ENCODE measurements at places on chromosomes 12 and 14.

DNA sequence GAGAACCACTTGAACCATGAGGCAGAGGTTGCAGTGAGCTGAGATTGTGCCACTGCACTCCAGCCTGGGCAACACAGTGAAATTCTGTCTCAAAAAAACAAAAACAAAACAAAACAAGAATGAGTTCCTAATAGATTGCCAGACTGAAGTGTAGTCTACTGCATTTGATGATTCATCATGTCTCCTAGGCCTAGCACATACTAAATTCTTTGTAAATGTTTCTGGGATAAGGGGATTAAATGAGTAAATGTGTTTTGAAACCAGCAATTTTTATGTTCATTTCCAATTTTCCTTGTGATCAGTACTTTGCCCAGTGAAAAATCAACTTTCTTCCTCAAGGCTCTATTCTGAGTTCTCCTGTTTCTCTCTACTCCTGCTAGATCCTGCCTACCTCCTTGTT lies 2.9 kb upstream of the DYRK2 start:
- DNase-seq, result no peak

DNA sequence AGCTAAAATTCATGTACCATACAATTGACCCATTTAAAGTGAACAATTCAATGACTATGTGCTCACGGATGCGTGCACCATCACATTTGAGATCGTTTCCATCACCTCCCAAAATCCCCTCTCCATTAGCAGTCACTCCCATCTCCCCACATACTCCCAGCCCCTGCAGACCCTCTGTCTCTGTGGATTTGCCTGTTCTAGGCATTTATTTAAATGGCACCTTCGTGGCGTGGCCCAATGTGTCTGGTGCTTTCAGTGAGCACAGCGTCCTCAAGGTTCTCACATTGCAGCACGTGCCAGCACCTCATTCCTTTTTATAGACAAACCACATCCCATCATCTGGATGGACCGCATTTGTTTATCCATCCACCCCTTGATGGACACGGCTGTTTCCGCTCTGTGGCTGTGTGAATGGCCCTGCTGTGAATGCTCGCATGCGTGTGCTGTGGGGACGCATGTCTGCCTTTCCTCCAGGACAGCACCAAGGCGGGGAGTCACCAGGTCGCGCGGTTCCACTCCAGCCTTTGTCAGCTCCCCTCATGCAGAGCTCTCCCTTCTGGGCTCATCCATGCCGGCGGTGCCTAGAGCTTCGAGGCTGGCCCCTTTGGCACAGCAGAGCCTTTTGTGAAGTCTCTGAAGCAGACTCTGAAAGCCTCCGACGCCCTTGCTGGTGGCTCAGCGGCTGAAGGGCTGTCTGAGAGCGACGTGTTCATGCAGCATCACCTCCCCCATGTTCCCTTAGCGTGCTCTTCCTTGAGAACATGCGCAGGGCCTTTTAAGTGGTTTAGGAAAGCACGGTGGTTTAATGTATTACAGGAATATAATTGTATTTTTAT lies 184.4 kb downstream of the KIF26A start:
- DNase-seq, result no peak

GRCh38 chr12:18646286-18646890 lies 91.4 kb downstream of the PLCZ1 start:
- DNase-seq, result no peak

- no peak for DNase-seq
Measured at GRCh38 chr12:112357214-112357613, 25.0 kb downstream of the HECTD4 start.

DNA sequence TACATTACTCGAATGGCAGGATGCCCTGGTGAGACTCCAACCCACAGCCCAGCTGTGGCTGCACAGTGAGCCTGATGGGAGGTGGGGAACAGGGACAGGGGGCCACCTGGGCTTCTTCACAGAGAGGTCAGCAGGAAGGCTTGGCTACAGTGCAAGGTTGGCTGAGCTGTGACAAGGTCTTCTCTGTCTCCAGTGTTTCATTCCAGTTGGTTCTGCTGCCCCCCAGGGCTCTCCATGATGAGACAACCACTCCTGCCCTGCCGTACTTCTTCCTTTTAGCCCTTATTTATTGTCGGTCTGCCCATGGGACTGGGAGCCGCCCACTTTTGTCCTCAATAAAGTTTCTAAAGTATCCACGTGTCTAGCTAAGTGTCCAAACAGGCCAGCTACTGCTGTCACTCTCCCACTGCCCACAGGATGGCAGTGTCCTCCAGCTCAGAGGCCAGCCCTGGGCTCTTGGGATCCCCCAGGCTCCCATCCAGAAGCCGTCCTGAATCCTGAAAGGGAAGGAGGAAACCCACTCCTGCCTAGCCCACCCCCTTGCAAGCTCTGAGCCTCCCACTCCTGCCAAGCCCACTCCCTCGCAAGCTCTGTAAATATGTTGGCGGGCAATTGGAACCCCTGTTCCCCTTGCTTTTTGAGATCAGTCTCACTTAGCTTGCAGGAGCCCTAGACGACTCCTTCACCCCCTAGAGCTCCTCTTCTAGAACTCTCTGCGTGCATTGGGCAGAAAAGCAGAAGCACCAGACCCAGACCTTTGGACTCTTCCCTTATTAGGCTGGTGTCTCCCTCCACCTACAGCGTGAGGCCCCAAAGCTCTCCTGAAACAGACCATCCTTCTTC lies 5.4 kb downstream of the C1QL4 start:
- no peak for DNase-seq

GRCh38 chr12:3630111-3630510 lies 122.8 kb downstream of the CRACR2A start:
- DNase-seq, result no peak

DNA sequence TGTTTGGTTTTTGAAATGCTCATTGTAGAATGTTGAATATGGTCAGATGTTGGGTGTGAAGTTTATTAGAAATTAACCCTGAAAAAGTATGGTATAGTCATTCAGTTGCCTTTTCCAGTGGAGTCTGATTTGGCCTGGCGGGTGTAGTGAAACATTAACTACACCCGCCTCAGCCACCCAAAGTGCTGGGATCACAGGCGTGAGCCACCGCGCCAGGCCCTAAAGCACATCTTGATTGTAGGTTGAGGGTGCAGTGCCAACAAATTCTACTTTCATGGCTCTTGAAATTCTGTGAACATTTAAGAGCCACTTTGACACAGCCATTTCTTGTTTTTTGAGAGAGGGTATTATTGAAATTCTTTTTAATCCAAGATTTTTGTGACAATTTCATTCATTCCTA lies 624.9 kb downstream of the DIO2 start:
- no peak for DNase-seq

- no peak for DNase-seq
Measured at GRCh38 chr14:60653701-60654161, 4.5 kb upstream of the SIX1 start.

DNA sequence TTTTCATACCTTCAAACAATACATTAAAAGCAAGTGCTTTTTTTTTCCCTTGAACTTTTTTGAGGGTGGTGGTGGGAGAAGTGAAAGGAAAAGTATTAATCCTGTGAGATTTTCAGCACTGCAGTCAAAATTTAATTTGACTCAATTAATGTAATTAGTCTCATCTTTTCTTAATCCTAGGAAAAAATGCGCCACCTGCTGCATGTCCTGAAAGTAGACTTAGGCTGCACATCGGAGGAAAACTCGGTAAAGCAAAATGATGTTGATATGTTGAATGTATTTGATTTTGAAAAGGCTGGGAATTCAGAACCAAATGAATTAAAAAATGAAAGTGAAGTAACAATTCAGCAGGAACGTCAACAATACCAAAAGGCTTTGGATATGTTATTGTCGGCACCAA lies 52.2 kb downstream of the SPATA7 start:
- no peak for DNase-seq
